Right renal cortex interstitium (tissue), 3 donors: ENCODE measurements at places on chromosomes 6 and 20.

GRCh38 chr6:45756606-45757005 lies 259.1 kb downstream of the CLIC5 start:
- DNase-seq, result no peak

GRCh38 chr20:550611-551010 lies 7.0 kb upstream of the CSNK2A1 start:
- DNase-seq, result no peak

DNA sequence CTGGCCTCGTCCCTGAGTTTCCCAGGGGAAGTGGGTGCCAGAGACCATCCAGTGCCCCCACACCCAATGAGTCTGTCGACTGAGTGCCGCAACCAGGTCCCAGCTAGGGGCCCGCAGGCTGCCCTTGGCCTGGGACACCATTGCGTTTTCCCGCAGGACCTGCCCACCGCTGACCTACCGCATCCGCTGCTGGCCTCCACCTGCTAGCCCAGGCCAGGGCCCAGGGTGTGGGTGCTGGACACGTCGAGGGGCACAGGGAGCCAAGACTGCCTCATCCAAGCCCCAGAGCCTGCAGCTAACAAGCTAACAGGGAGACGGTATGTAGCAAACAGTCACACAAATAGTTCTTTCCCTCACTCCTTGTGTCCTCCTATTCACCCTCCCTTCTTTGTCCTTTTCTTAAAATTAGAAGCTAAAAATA lies 97.7 kb downstream of the TMEM242 start:
- no peak for DNase-seq

DNA sequence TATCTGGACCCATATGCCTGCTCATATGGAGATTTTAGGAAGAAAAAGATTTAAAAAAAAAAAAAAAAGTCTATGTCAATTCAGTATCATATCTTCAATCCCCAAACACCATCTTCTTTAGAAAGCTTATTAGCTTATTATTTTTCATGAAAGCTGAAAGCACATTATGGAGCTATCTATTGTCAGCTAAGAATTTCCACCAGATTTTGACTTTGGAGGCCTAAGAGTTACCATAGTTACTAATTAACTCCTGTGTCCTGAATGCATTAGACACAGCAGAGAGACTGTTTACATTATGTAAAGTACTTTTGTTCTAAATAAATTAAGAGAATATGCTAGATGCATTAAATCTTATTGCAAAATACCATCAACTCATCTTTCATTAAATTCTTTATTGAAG lies 255.5 kb upstream of the NRSN1 start:
- no peak for DNase-seq

GRCh38 chr6:129843573-129843972 lies 17.5 kb downstream of the TMEM244 start:
- DNase-seq, result no peak

- no peak for DNase-seq
These were observed 40.6 kb downstream of the NOL7 start for GRCh38 chr6:13655700-13656099.

GRCh38 chr20:7716286-7716972 lies 223.8 kb downstream of the HAO1 start:
- no peak for DNase-seq

GRCh38 chr6:26489996-26490964 lies 9.8 kb upstream of the BTN1A1 start:
- no peak for DNase-seq
